ENCODE measurements at places on chromosomes 11 and 22.

DNA sequence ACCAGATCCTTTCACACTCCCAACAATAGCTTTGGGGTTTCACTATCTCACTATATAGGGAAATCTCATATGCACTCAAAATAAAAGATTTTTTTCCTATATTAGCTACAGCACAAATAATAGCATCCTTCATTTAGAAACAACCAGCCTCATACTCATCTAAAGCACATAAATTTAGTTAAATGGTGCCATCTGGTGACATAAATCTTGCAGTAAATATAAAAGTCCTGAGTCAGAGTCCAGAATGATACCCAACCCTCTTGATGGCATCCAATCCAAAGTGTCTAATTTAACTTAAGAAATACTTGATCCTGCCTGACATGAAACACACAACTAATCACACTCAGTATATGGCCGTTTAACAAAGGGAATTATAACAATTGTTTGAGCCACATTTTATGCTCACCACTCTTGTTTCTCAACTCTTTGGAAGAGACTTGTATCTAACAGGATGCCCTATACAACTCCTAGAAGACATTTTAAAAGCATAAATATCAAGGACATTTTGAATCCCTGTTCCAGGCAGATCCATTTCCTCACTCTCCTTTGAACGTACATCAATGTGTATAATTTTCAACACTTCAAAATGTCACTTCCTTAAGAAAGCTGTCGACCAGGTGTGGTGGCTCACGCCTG is 36.2 kb downstream of the DLG2 start:
- no peak for DNase-seq

GRCh38 chr11:48019217-48019584 is 38.8 kb downstream of the PTPRJ start:
- DNase-seq, result no peak

DNA sequence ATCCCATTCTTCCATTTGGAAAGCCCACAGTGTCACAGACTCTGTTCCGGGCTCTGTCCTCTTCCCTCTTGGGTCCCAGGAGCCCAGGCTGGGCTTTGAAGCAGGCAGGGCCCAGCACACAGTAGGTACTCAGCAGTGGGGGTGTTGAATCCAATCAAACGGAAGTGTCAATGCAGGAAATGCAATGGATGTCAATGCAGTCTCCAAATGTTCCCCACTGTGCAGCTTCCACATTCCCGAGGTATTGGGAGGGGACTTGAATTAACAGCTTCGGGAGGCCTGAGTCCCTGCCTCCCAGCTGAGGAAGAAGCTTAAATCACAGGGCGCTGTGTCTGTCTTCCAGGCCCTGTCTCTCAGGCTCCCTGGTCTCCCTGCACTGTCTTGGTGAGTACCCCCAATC is 21.8 kb upstream of the SMIM35 start:
- no peak for DNase-seq

- no peak for DNase-seq
These were observed 26.1 kb downstream of the UBE2L3 start for GRCh38 chr22:21593406-21594232.

- DNase-seq, result no peak
These were observed 61.5 kb downstream of the AAMDC start for GRCh38 chr11:77882396-77882795.

DNA sequence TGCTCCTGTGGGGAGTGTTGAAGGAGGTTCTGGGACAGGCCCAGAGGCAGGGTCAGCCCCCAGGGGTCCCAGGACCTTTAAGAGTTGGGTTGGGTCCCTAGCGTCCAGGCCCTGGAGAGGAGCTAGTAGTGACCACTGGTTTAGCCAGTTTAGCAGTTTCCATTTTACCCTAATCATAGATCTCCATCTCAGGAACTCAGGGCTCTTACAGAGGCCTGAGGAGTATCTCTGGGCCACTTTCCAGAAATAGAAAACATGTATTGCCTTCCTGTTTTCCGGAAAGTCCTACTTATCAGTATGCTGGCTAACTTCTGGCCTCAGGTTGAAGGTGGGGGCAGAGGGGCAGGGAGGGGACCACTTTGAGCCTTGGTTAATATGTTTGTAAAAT is 13.5 kb downstream of the NCF4 start:
- no peak for DNase-seq

DNA sequence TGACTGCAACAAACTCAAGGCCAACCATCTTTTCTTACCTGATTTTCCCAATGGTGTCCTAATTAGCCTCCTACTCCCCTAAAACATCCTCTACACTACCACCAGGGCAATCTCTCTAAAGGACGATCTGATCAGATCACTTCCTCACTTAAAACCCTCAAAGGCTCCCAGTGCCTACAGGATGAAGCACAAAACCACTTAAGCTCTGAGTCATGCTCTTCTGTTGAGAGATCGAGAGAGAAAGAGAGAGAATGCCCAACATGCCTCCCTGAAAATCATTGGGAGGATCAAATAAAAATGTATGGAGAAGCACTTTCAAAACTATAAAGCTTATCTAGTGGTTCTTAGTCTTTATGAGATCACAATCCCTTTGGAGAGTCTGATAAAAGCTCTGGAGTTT is 171.1 kb downstream of the CADM1 start:
- no peak for DNase-seq

- DNase-seq, result no peak
These were observed 129.2 kb downstream of the ARL14EP start for GRCh38 chr11:30452114-30452513.

DNA sequence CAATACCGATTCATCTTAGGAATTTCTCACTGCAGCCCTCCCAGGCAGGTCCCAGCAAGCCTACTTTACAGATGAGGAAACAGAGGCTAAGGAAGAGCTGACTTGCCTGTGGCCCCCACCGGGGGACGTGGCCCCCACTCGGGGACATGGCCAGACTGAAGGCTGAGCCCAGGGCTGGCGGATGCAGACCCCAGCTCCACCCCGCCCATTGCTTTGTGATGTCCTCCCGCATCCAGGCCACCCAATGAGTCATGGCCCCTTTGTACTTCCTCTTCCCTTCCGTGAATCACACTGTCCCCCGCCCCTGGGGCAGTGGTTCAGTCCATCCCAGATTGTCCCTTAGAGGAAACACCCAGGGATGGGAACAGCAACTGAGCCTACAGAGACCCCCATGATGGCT is 116.0 kb upstream of the ANO1 start:
- DNase-seq, result no peak

DNA sequence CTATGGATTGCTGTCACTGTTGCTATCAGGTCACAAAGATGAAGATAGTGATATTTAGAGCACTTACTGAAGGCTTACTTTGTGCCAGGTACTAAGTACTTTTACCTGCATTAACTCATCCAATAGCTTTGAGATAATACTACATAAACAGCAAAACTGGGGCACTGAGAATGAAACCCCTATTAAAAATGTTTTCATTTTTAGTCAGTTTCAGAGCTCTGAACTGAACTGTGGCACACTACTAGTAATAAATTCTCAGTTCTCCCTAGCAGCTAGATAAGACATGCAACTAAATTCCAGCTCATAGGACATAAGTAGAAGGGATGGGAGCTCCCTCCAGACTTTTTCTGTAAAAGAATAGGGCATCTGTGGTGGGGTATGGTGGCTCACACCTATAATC is 24.0 kb downstream of the ARFGAP3 start:
- DNase-seq, result no peak

DNA sequence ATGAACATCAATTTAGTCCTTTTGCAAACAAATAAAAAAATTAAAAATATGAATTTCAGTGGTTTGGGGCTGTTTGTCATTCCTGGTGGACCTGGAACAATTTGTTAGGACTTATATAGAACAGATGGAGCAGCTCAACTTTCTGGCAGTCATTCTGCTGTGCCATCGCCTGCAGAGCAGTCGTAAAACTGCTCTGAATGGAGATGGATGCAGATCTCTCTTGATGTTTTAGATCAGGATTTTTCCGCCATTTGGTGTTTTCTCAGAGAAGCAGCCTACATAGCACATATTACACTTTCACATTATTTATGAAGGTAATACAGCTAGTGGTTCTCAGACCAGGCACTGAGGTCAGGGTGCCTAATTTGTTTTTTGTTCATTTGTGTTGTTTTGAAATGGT is 31.8 kb upstream of the HSPA8 start:
- DNase-seq, result no peak

GRCh38 chr11:114447892-114448291 is 8.6 kb downstream of the REXO2 start:
- no peak for DNase-seq

- no peak for DNase-seq
These were observed 133.4 kb upstream of the E2F8 start for GRCh38 chr11:19374151-19374569.

- DNase-seq, result no peak
These were observed 31.7 kb downstream of the ALG12 start for GRCh38 chr22:49886346-49887063.

DNA sequence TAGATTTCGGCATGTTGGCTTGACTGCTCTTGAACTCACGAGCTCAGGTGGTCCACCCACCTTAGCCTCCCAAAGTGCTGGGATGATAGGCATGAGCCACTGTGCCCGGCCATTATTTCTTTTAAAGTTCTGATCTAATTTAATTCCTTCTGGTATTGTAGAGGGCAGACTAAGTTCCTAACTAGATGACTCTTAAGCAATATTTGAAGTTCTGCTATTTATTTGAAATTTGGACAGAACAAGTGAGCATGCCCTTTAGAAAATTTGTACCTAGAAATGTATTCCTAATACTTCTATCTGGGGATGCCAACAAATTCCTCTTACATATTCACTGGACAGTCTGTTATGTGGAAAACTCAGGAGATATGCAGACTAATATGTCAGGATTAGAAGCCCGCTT is 746.4 kb downstream of the LRRC4C start:
- DNase-seq, result no peak

GRCh38 chr11:28976012-28976800 is 868.0 kb downstream of the METTL15 start:
- DNase-seq, result no peak

- DNase-seq, result no peak
These were observed 7.8 kb upstream of the CELSR1 start for GRCh38 chr22:46545086-46545792.

DNA sequence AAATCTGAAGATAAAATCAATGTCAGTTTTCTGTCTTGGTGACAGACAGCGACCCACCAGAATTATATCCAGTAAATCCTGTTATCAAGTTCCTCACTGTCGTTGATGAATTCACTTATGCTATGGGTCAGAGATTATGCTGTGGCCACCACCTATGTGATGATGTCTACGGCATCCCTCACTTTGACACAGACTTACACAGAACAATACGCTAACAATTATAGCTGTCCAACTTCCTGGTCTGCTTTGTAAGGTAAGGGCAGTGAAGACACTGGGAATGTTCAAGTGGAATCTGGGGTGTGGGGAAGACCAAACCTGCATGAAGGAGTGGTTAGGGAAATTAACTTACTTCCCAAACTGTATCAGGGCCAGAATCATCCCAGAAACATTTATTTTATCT is 19.3 kb upstream of the PAX6 start:
- DNase-seq, result no peak

- no peak for DNase-seq
These were observed 207.4 kb downstream of the DBX1 start for GRCh38 chr11:19952911-19953310.

DNA sequence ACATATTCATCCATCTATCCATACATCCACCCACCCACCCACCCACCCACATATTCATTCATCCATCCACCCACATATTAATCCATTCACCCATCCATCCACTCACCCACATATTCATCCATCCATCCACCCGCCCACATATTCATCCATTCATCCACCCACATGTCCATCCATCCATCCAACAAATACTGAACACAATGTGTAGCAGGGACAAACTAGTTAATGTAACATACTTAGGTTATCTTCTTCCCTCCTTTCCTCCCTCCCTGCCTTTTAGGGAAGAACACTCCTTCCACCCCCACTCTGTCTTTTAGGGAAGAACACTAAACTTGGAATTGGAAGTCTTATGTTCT is 39.4 kb downstream of the MCM5 start:
- DNase-seq, result no peak

- DNase-seq, result no peak
These were observed 25.6 kb upstream of the RRM1 start for GRCh38 chr11:4068962-4069361.

- DNase-seq, result no peak
These were observed 38.7 kb upstream of the RCN1 start for GRCh38 chr11:32052215-32052614.

- no peak for DNase-seq
These were observed 350.6 kb upstream of the RAG2 start for GRCh38 chr11:36948460-36949127.

- no peak for DNase-seq
These were observed 32.0 kb upstream of the TESMIN start for GRCh38 chr11:68783216-68783821.

DNA sequence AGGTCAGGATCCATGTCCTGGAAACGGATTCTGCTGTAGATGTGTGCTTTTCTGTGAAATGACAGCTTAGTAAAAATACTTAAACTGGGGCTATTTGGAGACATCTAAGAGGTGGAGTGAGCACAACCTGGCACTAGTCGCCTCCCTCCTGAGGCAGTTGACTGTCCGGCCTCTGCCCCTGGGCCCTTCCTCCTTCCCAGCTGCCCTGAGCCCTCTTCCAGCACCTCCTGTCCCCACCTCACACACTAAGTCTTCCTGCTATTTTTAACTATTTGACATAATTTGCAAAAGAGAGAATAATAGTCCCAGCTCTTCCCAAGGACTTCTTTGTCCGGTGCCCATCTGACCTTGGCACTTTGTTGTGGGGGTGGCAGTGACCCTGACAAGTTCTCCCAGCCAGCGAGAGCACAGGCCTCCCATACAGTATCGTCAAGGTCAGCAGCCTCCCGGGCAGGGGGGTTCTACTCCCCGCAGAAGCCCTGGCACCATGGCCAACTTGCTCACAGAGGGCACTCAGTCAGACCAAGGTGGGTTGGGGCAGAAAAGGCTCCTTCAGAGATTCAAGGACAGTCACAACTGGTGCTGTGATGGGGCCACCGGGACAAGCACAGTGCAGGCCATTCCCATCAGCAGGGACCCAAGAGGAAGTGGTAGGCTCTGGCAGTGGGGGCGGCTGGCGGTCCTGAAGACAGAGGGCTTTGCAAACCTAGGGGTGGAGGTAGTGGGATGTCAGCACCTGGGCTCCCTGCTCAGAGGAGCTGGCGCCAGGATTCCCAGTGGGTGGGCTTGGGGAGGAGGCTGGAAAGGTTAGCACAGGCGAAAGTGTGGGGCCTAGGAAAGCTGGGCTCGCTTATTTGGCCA is 5.5 kb upstream of the NEAT1 start:
- DNase-seq, result no peak

DNA sequence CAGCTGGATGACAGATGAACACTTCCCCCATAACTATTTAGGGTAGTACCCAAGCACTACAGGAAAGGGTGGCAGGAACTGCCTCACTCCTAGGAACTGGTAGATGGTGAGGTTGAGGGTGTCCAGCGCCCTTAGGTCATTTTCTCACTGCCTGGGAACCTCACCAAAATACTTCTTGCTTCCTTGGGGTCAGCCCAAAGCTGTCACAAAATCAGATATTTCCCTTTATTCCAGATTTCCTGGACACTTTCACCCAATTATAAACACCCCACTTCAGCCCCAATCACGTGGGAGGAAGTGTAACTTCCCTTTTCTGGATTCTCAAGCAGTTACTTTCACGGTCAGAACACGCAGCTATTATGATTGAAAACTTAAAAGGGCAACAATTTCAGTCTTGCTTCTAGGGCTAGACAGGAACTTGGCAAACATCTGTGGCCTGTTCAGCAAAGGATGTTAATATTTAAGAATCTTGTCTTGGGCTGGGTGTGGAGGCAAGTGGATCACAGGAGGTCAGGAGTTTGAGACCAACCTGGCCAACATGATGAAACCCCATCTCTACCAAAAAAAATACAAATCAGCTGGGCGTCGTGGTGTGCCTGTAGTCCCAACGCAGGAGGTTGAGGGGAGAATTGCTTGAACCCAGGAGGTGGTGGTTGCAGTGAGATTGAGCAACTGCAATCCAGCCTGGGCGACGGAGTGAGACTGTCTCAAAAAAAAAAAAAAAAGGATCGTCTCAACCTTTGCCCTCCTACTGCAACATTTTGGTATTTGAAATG is 4.0 kb downstream of the FTH1 start:
- DNase-seq, result no peak
